ENCODE measurements at places on chromosomes 1 and 21. TPM values are rescaled to one million over a fixed set of nuclear protein-coding genes. Genes with fewer than 3 reads are reported as not detected.

The SLFNL1 gene
- polyA plus RNA-seq, result 1.0 TPM

The SYT14 gene
- 0.49 TPM for polyA plus RNA-seq

The ZMPSTE24 gene
- polyA plus RNA-seq, result 48.5 TPM

The MSH4 gene
- polyA plus RNA-seq, result 0.70 TPM

The SIPA1L2 gene
- polyA plus RNA-seq, result 32.3 TPM

The ICOSLG gene
- polyA plus RNA-seq, result 8.3 TPM

The SLAMF9 gene
- polyA plus RNA-seq, result not detected

The ANKRD35 gene
- polyA plus RNA-seq, result 2.7 TPM

The ACTL8 gene
- not detected for polyA plus RNA-seq

The IGSF3 gene
- 28.9 TPM for polyA plus RNA-seq

The PODN gene
- polyA plus RNA-seq, result 2.0 TPM

The KRTAP13-2 gene
- polyA plus RNA-seq, result not detected

The TRABD2B gene
- 23.1 TPM for polyA plus RNA-seq

The SYT11 gene
- 17.4 TPM for polyA plus RNA-seq

The MEX3A gene
- 53.5 TPM for polyA plus RNA-seq

The EDARADD gene
- polyA plus RNA-seq, result 7.5 TPM

The S100A12 gene
- polyA plus RNA-seq, result 1.6 TPM

The TGFB2 gene
- polyA plus RNA-seq, result 8.5 TPM

The OPN3 gene
- 49.4 TPM for polyA plus RNA-seq

The RHEX gene
- 4.7 TPM for polyA plus RNA-seq

The UQCRHL gene
- 2.5 TPM for polyA plus RNA-seq

The ETV3L gene
- not detected for polyA plus RNA-seq

The MTOR gene
- polyA plus RNA-seq, result 40.8 TPM

The TMCC2 gene
- polyA plus RNA-seq, result 7.2 TPM

The KRTAP10-6 gene
- not detected for polyA plus RNA-seq

The CYP4Z1 gene
- polyA plus RNA-seq, result 0.43 TPM

The IFI44 gene
- 14.3 TPM for polyA plus RNA-seq

The GUCA2B gene
- not detected for polyA plus RNA-seq

The FBLIM1 gene
- 55.1 TPM for polyA plus RNA-seq

The NKAIN1 gene
- polyA plus RNA-seq, result 4.6 TPM

The TESK2 gene
- polyA plus RNA-seq, result 7.2 TPM

The OR2W3 gene
- polyA plus RNA-seq, result 0.24 TPM

The GJA8 gene
- 0.61 TPM for polyA plus RNA-seq

The MYOG gene
- polyA plus RNA-seq, result 0.34 TPM

The S100A3 gene
- not detected for polyA plus RNA-seq

The GPR52 gene
- polyA plus RNA-seq, result not detected

The C1orf141 gene
- polyA plus RNA-seq, result 0.28 TPM

The NTPCR gene
- 56.2 TPM for polyA plus RNA-seq

The DNAI4 gene
- 17.9 TPM for polyA plus RNA-seq

The MPL gene
- 0.78 TPM for polyA plus RNA-seq

The RHD gene
- polyA plus RNA-seq, result 2.1 TPM

The RNU1-2 gene
- polyA plus RNA-seq, result not detected

The EPHA8 gene
- polyA plus RNA-seq, result 2.0 TPM

The PCP4L1 gene
- polyA plus RNA-seq, result 1.9 TPM

The SLC44A3 gene
- polyA plus RNA-seq, result 52.8 TPM

The KCNJ9 gene
- polyA plus RNA-seq, result 0.15 TPM

The C1QC gene
- polyA plus RNA-seq, result 12.9 TPM

The KLF17 gene
- polyA plus RNA-seq, result not detected

Measured in renal pelvis (tissue), 12 donors.